ENCODE measurements at places on chromosomes 12 and 14.

GRCh38 chr12:18753481-18754123 is 15.7 kb downstream of the CAPZA3 start:
- H3K4me3 ChIP-seq = no peak overlapping the region
- no peak for DNase-seq
- no peaks in the 10 kb centered on the region for H3K36me3 ChIP-seq

- H3K27me3 ChIP-seq = no peaks in the 10 kb centered on the region
- no peaks in the 10 kb centered on the region for H3K36me3 ChIP-seq
- H3K4me3 ChIP-seq = no peak overlapping the region
- H3K4me1 ChIP-seq = no peaks in the 10 kb centered on the region
- no peak for DNase-seq
Measured at GRCh38 chr12:77974645-77975044, 144.0 kb downstream of the NAV3 start.

- DNase-seq = no peak
- H3K27me3 ChIP-seq = peaks cover 42% of the 10 kb centered on the region
- no peak overlapping the region for H3K27ac ChIP-seq
- no peaks in the 10 kb centered on the region for H3K36me3 ChIP-seq
- H3K4me1 ChIP-seq = peaks cover 18% of the 10 kb centered on the region
- no peak overlapping the region for H3K4me3 ChIP-seq
Measured at GRCh38 chr12:57551637-57552305, 1.9 kb downstream of the KIF5A start.

DNA sequence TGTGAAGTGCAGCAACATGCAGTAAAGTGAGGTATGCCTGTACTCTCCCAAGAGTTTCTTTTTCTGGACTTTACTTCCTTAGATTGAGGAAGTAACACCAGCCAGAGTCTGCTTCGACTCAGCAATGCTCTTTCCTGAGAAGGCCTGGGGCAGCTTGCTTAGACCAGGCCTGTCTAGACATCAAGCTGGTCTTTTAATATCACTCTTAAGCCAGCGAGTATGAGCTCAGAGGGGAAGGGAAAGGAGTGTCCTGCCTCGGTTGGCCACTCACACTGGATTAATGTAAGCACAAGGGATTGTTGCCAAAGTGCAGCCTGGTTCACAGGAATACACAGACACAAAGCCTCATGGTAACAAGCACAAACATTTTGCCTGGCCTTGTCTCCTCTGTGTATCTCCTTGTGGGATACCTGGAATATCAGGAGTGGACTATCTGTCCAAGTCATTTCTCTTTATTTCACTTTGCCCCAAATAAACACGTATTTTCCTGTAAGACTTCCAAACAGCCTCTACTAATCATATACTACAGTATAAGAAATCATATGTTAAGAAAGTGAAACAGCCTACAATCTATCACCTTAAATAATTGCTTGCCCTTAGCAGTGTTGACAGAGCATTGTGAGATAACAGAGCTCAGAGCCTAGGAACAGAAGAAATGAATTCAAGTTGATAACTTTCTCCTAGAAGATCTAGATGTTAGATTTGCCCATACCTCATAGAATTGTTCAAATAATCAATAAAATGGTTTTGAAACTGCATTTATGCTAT is 121.2 kb upstream of the DAAM1 start:
- H3K27me3 ChIP-seq = no peaks in the 10 kb centered on the region
- H3K4me3 ChIP-seq = no peak overlapping the region
- H3K4me1 ChIP-seq = no peaks in the 10 kb centered on the region
- H3K27ac ChIP-seq = no peak overlapping the region

DNA sequence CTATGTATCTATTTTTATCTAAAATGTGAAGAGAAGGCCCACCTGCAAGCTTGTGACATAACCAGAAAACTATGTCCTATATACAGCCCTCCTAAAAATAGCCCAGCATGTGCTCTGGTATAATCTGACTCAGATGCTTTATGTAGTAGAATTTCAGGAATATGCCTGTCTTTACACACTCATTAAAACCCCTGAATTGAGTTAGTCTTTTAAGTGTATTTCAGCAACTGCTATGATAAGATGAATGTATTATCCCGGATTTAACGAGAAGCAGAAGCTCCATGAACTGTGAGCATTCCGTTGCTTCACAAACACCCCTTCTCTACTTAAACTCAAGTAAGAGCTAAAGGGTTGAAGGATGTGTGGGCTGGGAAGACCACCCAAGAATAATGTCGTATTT is 89.9 kb upstream of the PRICKLE1 start:
- H3K27me3 ChIP-seq = no peaks in the 10 kb centered on the region
- H3K36me3 ChIP-seq = no peaks in the 10 kb centered on the region
- no peak for DNase-seq
- H3K27ac ChIP-seq = no peak overlapping the region

DNA sequence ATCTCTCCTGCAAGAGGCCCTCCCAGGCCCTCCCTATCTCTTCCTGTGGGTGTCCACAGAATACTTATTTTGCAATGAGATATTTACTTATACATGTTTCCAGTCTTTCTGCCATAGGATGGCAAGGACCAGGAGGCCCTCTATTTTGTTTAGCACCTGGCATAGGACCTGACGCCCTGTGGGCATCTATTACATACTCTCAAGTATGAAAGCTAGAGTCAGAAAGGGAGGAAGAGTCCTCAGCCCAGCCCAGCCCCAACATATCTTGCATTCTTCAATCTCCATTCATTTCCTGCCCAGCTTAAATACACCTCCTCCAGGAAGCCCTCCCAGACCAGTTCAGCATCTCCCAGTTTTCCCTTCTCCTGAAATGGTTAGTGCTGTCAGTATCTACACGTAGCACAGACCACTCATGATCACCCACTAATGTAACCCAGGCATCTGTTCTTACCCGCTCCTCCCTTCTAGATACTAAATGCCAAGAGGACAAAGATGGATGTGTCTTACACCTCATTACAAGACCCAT is 7.4 kb downstream of the FOXN4 start:
- no peaks in the 10 kb centered on the region for H3K4me1 ChIP-seq
- no peak overlapping the region for H3K27ac ChIP-seq
- no peaks in the 10 kb centered on the region for H3K36me3 ChIP-seq
- no peak overlapping the region for H3K4me3 ChIP-seq

- H3K27me3 ChIP-seq = no peaks in the 10 kb centered on the region
- DNase-seq = no peak
- no peaks in the 10 kb centered on the region for H3K4me1 ChIP-seq
- no peaks in the 10 kb centered on the region for H3K36me3 ChIP-seq
- H3K27ac ChIP-seq = no peak overlapping the region
Measured at GRCh38 chr14:98507264-98507663, 764.7 kb downstream of the BCL11B start.

GRCh38 chr12:126937431-126937830 is 1329.5 kb upstream of the TMEM132C start:
- no peak overlapping the region for H3K27ac ChIP-seq
- DNase-seq = no peak
- H3K4me1 ChIP-seq = no peaks in the 10 kb centered on the region
- no peaks in the 10 kb centered on the region for H3K27me3 ChIP-seq
- H3K36me3 ChIP-seq = no peaks in the 10 kb centered on the region
- H3K4me3 ChIP-seq = no peak overlapping the region

GRCh38 chr14:84674636-84675035 is 855.3 kb upstream of the FLRT2 start:
- no peaks in the 10 kb centered on the region for H3K36me3 ChIP-seq
- H3K4me3 ChIP-seq = no peak overlapping the region
- H3K27ac ChIP-seq = no peak overlapping the region
- H3K4me1 ChIP-seq = no peaks in the 10 kb centered on the region

DNA sequence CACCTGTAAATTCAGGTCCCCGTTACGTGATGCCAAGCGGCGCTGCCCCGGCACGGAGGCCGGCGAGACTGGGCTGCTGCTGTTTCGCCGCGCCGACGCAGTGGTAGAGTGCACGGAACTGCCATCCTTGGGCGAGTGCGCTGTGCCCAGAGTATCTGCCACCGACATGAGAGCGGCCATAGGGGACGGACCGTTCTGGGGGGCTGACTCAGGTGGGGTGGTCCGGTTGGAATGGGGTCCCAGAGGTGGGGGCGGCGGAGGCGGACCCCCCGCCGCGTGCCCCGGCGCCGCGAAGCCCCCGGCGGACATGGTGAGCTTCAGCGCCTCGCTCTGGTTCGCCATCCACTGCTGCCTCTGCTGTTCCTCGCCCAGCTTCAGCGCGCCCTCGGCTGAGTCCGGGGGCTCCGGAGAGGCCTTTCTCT is 2.8 kb downstream of the IRF2BPL start:
- DNase-seq = no peak
- H3K27me3 ChIP-seq = no peaks in the 10 kb centered on the region
- peaks cover 48% of the 10 kb centered on the region for H3K4me1 ChIP-seq
- peaks cover 18% of the 10 kb centered on the region for H3K36me3 ChIP-seq
- H3K4me3 ChIP-seq = peak overlapping the region; percentile 57

DNA sequence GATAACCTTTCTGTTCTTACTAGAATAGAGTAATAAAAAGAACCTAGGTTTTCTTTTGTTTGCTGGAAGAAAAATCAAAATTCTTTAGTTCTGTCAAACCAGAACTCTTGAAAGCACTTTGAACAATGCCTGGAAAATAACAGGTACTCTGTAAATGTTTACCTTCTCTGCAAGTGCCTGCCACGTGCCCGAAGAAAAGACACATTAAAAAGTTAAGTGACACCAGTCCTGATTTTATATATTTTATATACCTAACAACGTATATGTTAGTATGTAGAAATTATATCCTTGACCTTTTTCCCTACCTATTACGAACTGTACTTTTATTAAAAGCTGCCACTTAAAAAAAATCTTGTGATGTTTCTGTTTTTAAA is 976 bp downstream of the THAP2 start:
- peak overlapping the region; percentile 99 for H3K27ac ChIP-seq
- DNase-seq = no peak
- peaks cover 23% of the 10 kb centered on the region for H3K36me3 ChIP-seq
- H3K27me3 ChIP-seq = no peaks in the 10 kb centered on the region

DNA sequence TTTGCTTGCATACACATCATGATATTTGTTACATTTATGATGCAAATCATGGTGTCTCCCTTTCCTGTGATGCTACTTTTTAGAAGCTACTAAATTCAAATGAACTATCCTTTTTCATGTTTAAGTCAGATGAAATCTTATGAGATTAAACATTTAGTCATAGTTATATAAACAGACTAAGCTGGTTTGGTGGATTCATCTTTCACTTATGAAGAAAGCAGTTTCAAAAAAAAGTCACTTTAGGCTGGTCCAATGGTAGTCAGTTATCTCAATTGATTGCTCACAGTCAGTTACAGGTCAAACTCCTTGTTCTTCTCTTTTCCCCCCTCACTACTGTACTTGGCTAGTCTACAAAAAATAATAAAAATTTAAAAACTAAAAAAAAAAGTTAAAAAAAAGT is 19.7 kb downstream of the SYCP3 start:
- H3K27ac ChIP-seq = no peak overlapping the region
- no peak for DNase-seq
- H3K27me3 ChIP-seq = no peaks in the 10 kb centered on the region
- peaks cover 20% of the 10 kb centered on the region for H3K36me3 ChIP-seq
- H3K4me1 ChIP-seq = peaks cover 6% of the 10 kb centered on the region

GRCh38 chr12:107557589-107558100 is 128.0 kb upstream of the PWP1 start:
- H3K36me3 ChIP-seq = no peaks in the 10 kb centered on the region
- DNase-seq = no peak

GRCh38 chr12:97397008-97397407 is 65.6 kb upstream of the RMST start:
- H3K4me3 ChIP-seq = no peak overlapping the region
- no peaks in the 10 kb centered on the region for H3K27me3 ChIP-seq
- DNase-seq = no peak
- H3K36me3 ChIP-seq = no peaks in the 10 kb centered on the region

GRCh38 chr12:94460616-94460959 is 921 bp upstream of the CEP83 start:
- peak overlapping the region; percentile 96 for H3K4me3 ChIP-seq
- H3K27me3 ChIP-seq = no peaks in the 10 kb centered on the region
- DNase-seq = no peak
- peaks cover 24% of the 10 kb centered on the region for H3K36me3 ChIP-seq
- H3K27ac ChIP-seq = peak overlapping the region; percentile 99

DNA sequence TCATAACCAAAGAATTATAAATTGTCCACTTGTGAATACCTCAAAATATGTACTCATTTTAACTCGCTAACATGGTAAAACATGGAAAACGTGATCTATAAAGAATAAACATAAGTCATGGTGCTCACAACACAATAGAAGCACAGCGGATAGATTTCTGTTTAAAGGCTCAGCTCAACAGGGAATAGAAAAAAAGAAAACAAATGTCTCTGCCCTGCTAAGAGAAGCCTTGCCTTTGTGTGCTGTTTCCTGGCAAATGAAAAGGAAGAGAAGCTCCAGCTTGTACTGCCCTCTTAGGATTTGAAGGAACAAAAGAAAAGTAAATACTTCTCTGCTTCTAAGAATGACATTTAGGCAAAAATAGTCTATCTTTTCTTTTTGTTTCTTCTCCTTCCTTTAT is 121.0 kb upstream of the KRR1 start:
- no peaks in the 10 kb centered on the region for H3K4me1 ChIP-seq
- no peak overlapping the region for H3K27ac ChIP-seq
- H3K36me3 ChIP-seq = no peaks in the 10 kb centered on the region
- peaks cover 26% of the 10 kb centered on the region for H3K27me3 ChIP-seq
- no peak for DNase-seq

GRCh38 chr14:101191721-101192660 is 288.5 kb upstream of the RTL1 start:
- H3K27ac ChIP-seq = no peak overlapping the region
- DNase-seq = no peak
- H3K4me3 ChIP-seq = no peak overlapping the region

- H3K4me3 ChIP-seq = no peak overlapping the region
- no peak overlapping the region for H3K27ac ChIP-seq
- H3K36me3 ChIP-seq = no peaks in the 10 kb centered on the region
- DNase-seq = no peak
- no peaks in the 10 kb centered on the region for H3K4me1 ChIP-seq
Measured at GRCh38 chr12:81043979-81044740, 33.7 kb upstream of the ACSS3 start.

- peaks cover 27% of the 10 kb centered on the region for H3K36me3 ChIP-seq
- peak overlapping the region; percentile 73 for H3K27ac ChIP-seq
- peaks cover 45% of the 10 kb centered on the region for H3K4me1 ChIP-seq
- peak overlapping the region; percentile 90 for H3K4me3 ChIP-seq
Measured at GRCh38 chr14:104927432-104927816, 2.7 kb downstream of the PLD4 start.

DNA sequence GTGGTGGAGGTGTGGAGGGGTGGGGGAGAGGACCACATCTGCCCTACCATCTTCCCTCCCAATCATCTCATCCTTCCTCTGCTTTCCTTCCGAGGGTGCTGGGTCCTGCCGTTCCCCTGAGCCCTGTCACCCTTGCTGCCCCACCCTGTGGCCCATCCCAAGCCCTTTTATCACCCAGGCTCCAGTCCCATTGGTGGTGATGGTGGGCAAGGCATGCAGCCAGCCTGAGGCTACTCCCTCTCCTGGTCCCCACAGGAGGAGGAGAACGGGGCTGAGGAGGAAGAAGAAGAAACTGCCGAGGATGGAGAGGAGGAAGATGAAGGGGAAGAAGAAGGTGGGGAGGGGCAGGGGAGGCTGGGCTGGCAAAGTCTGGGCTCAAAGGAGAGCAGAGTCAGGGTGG is 2.7 kb upstream of the LAG3 start:
- no peak overlapping the region for H3K4me3 ChIP-seq
- no peak overlapping the region for H3K27ac ChIP-seq
- DNase-seq = no peak
- peaks cover 37% of the 10 kb centered on the region for H3K4me1 ChIP-seq
- H3K36me3 ChIP-seq = no peaks in the 10 kb centered on the region
